ENCODE measurements at places on chromosomes 7 and 10.

DNA sequence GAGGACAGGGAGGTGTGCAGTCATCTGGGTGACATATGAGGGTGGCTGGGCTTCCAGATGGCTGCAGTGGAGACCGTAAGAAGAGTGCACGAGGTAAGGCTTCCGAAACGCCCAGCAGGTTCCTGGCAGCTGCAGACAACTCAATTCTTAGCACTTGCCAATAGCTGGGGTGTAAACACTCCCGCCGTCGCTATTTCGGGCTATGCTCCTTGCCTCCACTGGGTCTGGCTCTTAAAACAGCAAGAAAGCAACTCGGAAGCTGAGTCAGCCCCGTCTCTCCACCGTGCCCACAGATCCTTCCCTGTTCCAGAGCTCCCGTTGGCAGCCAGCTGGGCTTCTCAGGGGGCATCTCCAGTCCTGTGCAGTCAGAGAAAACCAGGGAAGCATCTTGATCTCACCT, 6.1 kb upstream of the PDGFA start:
- DNase-seq, result no peak

DNA sequence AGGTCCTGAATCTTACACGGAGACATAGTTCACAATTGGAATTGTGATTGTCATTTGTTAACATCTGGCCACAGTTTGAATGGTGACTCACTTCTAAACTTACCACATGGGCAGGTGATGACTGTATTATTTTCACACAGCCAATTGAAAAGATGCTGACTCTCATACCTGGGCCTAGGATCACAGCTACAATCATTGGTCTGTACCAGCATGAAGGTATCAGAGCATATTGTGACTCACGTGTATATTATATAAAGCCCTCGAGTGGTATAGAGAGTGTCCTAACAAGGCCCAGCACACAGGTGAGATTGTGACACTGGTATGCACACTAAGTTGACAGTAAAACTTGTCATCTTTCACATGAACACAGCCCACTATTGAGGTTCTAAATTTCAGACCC, 9.4 kb upstream of the ZNF107 start:
- no peak for DNase-seq

GRCh38 chr10:52452600-52453493, 138.8 kb downstream of the DKK1 start:
- DNase-seq, result no peak

GRCh38 chr7:91852263-91852741, 28.2 kb downstream of the MTERF1 start:
- no peak for DNase-seq

GRCh38 chr10:114343623-114344505, 60.4 kb downstream of the AFAP1L2 start:
- DNase-seq, result no peak
